ENCODE measurements at places on chromosomes 7 and 10. TPM values are rescaled to one million over a fixed set of nuclear protein-coding genes. Genes with fewer than 3 reads are reported as not detected.

VTI1A gene
- 52.4 TPM for total RNA-seq

GRM8 gene
- not detected for total RNA-seq

TMEM184A gene
- 0.19 TPM for total RNA-seq

EN2 gene
- total RNA-seq = 2.2 TPM

PSD gene
- 0.61 TPM for total RNA-seq

LIPN gene
- total RNA-seq = not detected

OPN4 gene
- not detected for total RNA-seq

ATOH7 gene
- 0.11 TPM for total RNA-seq

TAS2R40 gene
- total RNA-seq = not detected

GDF2 gene
- total RNA-seq = not detected

TUBAL3 gene
- not detected for total RNA-seq

PVRIG gene
- total RNA-seq = not detected

RNF148 gene
- 0.61 TPM for total RNA-seq

FEZF1 gene
- total RNA-seq = 2.1 TPM

APBB1IP gene
- not detected for total RNA-seq

EGR2 gene
- total RNA-seq = 0.63 TPM

CUZD1 gene
- not detected for total RNA-seq

MRLN gene
- total RNA-seq = not detected

CALML5 gene
- total RNA-seq = not detected

PTPN20 gene
- total RNA-seq = 5.6 TPM

MRM2 gene
- 49.2 TPM for total RNA-seq

GPR26 gene
- total RNA-seq = 0.03 TPM
